ENCODE measurements at places on chromosomes 1 and 21. TPM values are rescaled to one million over a fixed set of nuclear protein-coding genes. Genes with fewer than 3 reads are reported as not detected.

Gene TMEM79
- total RNA-seq, result 0.61 TPM

Gene PRKCZ
- total RNA-seq, result 0.97 TPM

Gene RAB4A
- total RNA-seq, result 15.9 TPM

Gene SLC5A3
- total RNA-seq, result 163 TPM

Gene RNU1-1
- total RNA-seq, result under 0.01 TPM

Gene SNAP47
- 53.9 TPM for total RNA-seq

Gene LRRC8D
- 14.1 TPM for total RNA-seq

Gene NPHS2
- total RNA-seq, result not detected

Gene LIN9
- 0.85 TPM for total RNA-seq

Gene RBP7
- not detected for total RNA-seq

Gene S100A7
- not detected for total RNA-seq

Gene CCDC185
- total RNA-seq, result not detected

Gene MFAP2
- 88.9 TPM for total RNA-seq

Gene AMPD1
- not detected for total RNA-seq

Gene TTLL10
- not detected for total RNA-seq

Gene LMX1A
- not detected for total RNA-seq

Gene OR10Z1
- not detected for total RNA-seq

Gene NPR1
- total RNA-seq, result under 0.01 TPM

Gene LCE2A
- not detected for total RNA-seq

Gene TNFAIP8L2
- total RNA-seq, result not detected

Gene AGMAT
- 0.16 TPM for total RNA-seq

Gene CGN
- total RNA-seq, result not detected

Gene SLC44A5
- total RNA-seq, result 0.49 TPM

Gene LYST
- total RNA-seq, result 57.7 TPM

Gene CFHR1
- 0.16 TPM for total RNA-seq

Gene CAPN8
- not detected for total RNA-seq

Gene CR1L
- not detected for total RNA-seq

Gene ATP6V1G3
- not detected for total RNA-seq

Gene PAPPA2
- total RNA-seq, result 0.12 TPM

Gene KPRP
- not detected for total RNA-seq

Gene TSPAN1
- total RNA-seq, result 1.2 TPM

Gene DNAH14
- 21.3 TPM for total RNA-seq

Gene ARV1
- total RNA-seq, result 14.6 TPM

Gene RGS1
- total RNA-seq, result not detected

Gene IFNAR1
- total RNA-seq, result 31.0 TPM

Gene IL10RB
- 71.6 TPM for total RNA-seq

Gene LMOD1
- total RNA-seq, result 60.5 TPM

Gene NTMT2
- not detected for total RNA-seq

Gene CDA
- total RNA-seq, result 1.5 TPM

Gene UQCRHL
- total RNA-seq, result 0.81 TPM

Gene OLFML2B
- 84.0 TPM for total RNA-seq

Data from hair follicle dermal papilla cell (primary cell).